T-helper 2 cell (primary cell): ENCODE measurements at places on chromosomes 13 and 19.

GRCh38 chr13:20848944-20849343 is 53.6 kb downstream of the XPO4 start:
- no peak for DNase-seq

GRCh38 chr19:55289117-55289796 is 5.5 kb downstream of the BRSK1 start:
- DNase-seq = no peak

DNA sequence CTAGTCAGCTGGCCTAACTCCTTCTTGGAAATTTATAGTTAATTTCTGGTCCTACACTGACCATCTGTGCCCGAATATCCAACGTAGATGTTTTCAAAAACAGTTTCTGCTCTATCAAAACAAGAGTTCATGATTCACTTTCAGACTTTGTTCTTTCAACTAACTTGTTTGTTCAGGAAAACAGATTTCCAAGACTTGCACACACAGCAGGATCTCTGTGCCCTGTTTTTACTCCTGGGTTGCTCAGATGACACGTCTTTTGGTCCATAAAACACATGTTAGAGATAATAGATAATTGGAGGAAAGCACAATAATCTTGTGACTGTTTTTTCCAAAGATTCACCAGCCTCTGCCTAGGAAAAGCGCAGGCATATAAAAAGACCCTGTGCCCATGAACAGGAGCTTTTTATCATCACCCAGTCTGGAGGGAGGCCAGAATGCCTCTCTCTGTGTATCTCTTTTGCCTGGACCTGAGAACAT is 218.0 kb downstream of the IRS2 start:
- no peak for DNase-seq

DNA sequence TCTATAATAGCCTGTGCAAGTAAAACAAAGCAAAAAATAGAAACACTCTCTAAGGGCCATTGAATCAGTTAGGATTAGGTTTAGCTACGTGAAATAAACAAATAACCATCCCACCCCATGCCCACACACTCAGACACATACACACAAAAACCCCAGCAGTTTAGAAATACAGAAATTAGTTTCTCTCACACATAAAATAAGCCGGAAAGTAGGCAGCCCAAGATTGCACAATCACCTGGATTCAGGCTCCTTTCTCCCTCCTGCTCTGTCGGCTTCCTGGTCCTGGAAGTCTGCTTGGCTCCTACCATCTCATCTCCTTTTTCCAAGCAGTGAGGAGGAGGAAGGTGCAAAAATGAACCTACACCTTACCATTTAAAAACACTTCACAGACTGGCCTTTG is 22.6 kb upstream of the USP12 start:
- DNase-seq = no peak

DNA sequence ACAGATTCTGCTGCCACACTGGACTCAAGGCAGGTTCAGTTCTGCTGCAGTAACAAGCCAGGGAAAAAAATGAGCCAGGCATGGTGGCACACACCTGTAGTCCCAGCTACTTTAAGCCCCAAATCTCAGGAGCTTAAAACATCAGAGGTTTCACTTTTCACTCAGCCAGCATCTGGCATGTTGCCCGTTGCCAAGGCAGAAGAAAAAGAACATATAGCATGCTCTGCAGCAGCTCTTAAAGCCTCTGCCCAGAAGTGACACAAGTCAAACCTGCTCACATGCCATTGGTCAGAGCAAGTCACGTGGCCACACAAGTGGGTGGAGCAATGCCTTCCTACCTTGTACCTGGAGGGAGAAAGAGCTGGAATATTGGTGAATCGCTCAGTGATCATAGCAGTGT is 14.7 kb upstream of the ADGRE5 start:
- peak; percentile 94 for DNase-seq

DNA sequence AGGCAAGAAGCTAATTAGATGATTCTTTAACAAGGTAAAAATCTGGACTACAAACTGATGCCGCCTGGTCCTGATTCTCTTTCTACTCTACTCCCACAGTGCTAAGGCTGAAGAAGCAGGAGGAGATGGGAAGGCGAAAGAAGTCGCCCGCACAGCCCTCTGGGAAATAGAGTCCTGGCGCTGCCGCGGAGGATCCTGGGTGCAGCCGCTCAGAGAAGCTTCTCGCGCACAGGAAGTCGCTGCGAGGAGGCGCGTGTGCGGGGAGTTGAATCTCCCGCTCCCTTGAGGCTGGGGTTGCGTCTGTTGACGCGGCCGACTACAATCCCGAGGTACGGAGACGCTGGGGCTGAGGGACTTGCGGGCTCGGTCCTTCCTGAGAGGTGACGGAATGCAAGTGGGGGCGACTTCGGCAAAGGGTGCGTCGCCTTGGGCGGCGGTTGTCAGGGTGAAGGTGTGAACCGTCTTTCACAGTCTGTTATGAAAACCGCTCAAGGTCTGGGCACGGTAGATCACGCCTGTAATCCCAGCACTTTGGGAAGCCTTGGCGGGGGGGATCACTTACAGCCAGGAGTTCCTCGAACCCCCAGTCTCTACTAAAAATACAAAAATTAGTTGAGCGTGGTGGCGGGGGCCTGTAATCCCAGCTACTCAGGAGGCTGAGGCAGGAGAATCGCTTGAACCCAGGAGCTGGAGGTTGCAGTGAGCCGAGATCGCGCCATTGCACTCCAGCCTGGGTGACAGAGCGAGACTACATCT is at the start of gene ZNF473:
Gene ZNF473, plus strand, starts transcription at position 212 of the 756 bp plus-strand sequence. CDS start 5,078 bp downstream, outside the sequence.
- DNase-seq = peak; percentile 98

DNA sequence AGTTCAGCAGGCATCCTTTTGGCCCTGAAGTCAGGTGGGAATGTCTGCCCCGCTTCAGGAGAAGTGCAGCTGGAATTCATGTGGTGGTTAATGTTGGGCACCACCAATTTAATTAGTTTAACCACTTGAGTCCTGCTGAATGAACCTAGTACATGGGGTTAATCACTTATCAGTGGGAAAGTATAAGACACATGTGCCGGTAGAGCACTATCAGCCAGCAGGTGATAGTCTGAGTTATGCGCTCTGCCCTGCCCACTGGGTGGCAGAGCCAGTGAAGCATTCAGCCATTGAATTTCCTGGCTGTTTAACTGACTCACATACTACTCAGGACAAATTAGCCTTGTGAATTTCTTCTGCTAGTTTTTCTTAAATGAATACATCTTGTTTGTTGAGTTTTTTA is 789.7 kb upstream of the PRR20A start:
- no peak for DNase-seq

DNA sequence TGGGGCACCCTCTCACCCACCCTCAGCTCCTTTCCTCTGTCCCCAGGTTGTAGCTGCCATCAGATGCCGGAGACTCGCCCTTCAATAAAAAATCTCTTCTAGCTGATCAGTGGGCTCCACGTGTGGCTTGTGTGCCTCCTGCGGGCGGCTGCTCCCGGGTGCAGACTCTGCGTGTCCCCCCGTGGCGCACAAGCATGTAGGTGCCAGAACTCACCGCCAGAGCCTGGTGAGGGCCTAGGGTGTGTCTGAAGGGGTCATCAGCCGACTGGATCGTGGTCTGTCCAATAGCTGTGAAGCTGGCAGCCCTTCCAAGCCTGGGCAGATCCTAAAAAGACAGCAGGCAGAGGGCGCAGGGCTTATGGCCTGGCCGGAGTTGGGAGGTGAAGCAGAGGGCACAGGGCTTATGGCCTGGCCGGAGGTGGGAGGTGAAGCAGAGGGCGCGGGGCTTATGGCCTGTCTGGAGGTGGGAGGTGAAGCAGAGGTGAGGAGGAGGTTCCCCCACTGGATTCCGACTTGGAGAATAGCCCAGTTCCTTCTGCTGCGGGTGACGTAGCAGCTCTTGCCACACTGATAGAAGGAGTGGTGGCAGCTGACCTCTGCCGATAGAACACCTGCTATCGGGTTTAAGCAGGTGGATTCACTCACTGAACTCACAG is 11.7 kb downstream of the NOP53 start:
- no peak for DNase-seq

GRCh38 chr19:45401815-45402214 is 3.1 kb downstream of the PPP1R13L start:
- DNase-seq = no peak

GRCh38 chr13:42001580-42001979 is 40.7 kb upstream of the VWA8 start:
- DNase-seq = no peak

DNA sequence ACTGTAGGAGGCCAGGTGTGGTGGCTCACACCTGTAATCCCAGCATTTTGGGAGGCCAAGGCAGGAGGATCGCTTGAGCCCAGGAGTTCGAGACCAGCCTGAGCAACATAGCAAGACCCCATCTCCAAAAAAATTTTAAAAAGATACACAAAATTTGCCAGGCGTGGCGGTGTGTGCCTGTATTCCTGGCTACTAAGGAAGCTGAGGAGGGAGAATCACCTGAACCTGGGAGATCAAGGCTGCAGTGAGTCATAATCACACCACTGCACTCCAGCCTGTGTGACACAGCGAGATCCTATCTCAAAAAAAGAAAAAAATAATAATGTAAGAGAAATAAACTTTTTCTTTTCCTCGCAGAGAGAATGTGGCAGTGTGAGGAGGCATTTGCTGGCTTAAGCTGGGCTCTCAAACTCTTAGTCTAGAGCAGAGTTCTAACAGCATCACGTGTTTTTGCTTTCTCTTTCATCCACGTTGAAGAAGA is 21.1 kb downstream of the FAM187B start:
- no peak for DNase-seq

DNA sequence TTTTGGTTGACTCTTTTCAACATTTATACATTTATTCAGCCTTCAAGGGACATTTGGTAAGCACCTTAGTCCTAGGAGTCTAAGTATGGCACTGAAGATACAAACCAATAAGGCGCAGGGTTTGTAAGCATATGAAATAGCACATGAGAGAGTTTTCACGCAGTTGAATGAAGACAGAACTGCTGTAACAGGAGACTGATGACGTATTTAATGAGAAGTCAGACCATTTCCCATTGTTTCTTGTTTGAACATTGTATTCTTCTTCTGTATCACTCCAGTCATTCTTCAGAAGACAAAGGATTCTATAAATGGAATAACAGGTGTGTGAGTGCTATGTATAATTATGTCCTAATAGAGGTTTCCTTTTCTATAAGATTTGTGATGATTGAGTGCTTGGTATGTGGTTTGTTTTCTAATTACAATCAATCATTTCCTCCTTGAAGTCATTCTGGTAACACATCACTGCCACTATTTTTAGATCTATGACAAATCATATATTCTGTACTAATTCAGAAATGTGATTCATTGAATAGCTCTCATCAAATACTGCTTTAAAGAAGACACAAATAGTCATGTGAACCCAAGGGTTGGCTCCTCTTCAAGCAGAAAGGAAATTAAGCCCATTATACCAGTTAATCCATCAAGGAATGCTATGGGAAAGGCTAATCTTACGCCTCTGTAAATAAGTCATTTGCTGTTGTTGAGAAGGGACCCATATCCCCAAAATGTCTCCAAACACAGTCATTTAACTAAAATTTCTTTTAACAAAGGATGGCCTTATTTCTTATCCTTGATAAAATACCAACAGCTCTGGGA is 222.8 kb upstream of the NBEA start:
- DNase-seq = no peak

GRCh38 chr13:109146912-109147647 is 517.7 kb downstream of the MYO16 start:
- DNase-seq = no peak

- DNase-seq = no peak
These were observed 101.8 kb downstream of the FAM216B start for GRCh38 chr13:42883142-42883541.

DNA sequence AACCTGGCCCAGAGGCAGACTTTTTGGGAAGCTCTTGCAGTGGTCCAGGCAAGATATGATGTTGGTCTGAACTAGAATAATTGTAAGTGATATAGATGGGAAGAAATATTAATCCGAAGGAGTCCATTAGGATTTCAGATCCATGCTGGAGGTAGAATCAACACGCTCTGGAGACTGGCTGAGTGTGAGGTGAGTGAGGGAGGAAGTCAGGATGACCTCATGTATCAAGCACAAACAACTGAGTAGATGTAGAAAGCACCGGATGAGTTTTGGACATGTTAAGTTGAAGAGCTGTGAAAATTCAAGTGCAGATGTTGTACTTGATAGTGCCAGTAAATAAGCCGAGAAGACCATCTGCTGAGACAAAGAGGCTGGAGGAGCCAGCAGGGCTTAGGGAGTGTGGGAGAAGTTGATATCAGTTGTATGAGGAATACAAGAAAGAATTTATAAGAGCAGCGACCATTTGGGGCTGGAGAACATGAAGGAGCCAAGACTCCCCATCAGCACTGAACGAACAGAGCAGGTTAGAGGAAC is 5.3 kb upstream of the CNMD start:
- no peak for DNase-seq

- no peak for DNase-seq
These were observed 169.4 kb upstream of the CSNK1A1L start for GRCh38 chr13:37274569-37275497.

DNA sequence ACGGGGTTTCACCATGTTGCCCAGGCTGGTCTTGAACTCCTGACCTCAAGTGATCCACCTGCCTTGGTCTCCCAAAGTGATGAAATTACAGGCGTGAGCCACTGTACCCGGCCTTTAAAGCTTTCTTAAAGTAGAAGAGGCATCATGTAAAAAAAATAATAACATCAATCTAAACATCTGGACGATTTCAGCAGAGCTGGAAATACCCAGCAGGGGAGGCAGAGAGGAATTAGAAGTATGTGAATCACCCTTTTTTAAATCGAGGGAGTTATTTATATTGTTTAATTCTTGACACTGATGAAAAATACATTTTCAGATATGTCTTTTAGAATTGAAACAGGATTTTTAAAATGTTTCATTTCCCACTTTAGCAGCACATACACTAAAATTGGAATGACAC is 37.4 kb upstream of the MTIF3 start:
- no peak for DNase-seq

GRCh38 chr19:3453840-3454239 is 26.5 kb downstream of the SMIM24 start:
- no peak for DNase-seq

GRCh38 chr13:112873851-112874750 is 94.9 kb upstream of the MCF2L start:
- DNase-seq = no peak
